Brain microvascular endothelial cell (primary cell): ENCODE measurements at places on chromosomes 7 and 10.

DNA sequence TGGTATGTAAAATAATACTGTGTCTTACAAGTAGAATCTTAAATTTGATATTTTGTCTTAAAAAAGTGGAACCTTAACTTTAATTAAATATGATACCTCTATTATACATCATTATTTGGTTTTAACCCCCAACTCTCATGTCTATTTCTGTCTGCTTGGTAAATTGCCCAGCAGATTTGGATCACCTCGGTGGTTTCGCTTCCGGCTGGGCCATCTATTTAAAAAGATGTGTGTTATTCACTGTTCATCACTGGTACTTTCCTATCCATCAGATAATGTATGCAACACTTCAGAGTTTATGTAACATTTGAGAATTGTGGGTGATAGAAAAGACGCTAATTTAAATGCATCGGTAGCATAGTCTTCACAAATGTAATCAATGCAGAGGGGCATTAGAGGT lies 119.7 kb downstream of the SND1 start:
- no peak for DNase-seq

- peak; percentile 47 for DNase-seq
Measured at GRCh38 chr10:12656518-12657142, 307.3 kb downstream of the CAMK1D start.

- DNase-seq, result peak; percentile 18
Measured at GRCh38 chr7:155356323-155357105, 58.8 kb downstream of the INSIG1 start.

DNA sequence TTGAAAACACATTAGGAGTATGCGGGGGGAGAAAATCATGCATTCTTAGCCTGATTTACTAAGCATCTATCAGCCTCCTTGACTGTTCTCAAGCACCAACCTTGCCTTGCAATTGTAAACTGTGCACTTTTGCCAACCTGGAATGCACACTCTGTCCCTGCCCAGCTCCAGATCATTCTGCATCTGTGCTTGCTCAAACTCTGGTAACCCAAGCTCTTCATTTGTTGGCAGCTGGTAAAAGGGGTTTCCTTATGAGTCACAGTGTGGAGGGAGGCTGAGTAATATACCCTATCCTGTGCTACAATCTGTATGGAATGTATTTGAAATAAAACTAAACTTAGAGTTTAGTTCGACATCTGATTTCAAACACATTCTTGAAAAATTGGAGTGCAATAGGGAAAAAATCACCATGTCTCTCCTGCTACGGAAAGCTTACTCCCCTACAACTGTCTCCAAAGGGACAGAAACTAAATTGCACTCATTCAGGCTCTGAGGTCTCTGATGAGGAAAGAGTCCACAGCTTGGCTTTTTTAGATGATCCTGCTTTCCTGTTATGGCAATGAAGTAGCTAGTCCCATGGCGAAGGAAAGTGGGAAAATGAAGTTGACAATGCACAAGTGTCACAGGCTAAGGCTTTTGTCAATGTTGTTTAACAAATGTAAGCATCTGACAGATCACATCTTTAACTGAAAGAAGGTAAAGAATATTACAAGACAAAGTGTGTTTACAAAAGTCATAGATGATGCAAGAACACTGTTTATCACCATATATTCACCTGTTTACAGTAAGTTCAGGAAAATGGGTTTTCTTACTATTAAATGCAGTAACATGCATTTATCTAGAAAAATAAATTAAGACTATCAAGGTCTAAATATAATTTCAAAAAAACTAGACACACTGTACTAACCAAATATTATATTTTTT lies 61.9 kb downstream of the TES start:
- DNase-seq, result peak; percentile 93

DNA sequence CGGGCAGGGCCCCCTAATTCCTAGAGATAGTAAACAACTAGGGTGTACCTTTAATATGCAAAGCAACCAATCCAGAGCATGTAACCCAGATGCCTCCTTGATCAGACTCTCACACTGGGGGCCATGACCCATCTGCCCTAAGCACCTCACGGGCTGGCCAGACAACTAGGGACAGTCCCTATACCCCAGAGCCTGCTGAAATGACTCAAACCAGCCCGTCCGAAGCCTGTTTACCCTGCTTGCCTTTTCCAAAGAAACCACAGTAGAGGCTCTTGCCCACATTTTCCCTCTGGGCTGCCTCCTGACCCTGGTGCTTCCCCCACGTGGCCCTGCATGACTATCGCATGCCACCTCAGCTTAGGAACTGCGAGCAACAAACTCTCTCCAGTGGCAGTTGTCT lies 46.2 kb downstream of the RGS10 start:
- DNase-seq, result no peak

DNA sequence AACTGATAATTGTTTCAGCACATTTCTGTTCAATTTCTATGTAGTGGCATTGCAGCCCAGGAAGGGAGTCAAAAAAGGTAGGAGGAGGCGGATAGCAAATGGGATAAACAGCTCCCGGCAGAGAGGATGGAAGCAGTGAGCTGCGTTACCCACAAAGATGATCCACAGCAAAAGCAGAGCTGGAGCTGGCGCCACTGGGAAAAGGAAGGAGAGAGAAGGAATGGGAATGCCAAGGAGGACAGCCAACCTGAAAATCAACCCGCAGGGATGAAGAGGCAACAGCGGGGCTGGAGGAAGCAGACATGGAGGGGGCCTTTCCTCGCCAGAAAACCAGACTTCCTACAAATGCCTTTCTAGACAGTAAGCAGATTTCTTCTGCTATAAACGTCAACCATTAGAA lies 82.7 kb upstream of the ADAM12 start:
- no peak for DNase-seq

DNA sequence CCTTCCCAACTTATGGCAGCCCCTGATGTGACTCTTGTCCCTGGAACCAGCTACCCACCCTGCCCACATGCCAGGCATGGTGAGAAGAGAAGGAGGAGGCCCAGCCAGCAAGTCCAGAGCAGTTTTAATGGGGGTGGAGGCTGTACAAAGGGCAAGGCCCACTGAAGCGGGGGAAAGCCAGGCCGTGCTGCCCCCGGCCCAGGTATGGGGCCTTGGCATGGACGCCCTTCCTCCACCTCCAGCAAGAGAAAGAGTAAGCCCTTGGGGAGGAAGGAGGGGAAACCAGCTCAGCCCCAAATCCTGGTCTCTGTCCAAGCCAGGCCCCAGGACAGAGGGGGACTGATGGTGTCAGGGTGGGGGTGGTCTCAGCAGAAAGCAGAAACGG lies 7.0 kb downstream of the NFKB2 start:
- no peak for DNase-seq

DNA sequence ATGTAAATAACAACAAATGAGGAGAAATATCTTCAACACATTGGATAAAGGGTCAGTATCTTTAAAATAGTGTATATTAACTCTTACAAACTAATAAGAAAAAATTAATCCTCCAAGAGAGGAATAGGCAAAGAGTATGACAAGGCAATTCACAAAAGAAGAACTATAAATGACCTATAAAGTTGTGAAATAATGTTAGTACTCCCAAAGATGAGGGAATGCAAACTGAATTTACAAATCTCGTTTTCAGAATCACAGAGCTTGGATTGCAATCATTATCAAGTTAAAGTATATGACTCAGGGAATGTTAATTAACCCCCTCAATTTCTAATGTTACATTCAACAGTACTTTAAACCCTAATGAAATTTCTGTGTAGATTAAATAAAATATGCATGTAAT lies 87.3 kb upstream of the TARP start:
- no peak for DNase-seq

GRCh38 chr10:113867904-113868303 lies 13.4 kb downstream of the NHLRC2 start:
- no peak for DNase-seq

DNA sequence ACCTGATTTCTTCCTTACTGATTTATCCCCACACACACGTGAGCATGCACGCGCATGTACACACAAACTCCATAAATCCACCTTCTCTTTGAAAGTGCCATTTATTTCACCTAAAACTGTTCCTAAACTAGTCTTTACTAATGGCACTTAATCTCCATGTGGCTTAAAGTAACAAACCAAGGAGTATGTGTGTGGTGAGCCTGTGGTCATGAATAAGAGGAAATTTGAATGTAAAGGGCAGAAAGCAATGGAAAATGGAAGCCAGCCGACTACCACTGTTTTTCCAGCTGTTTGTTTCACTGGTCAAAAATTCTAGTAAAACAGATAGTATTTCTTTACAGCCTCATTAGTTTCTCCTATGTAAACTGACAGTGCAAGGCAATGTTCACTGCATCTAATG lies 23.8 kb downstream of the SEMA3C start:
- no peak for DNase-seq

DNA sequence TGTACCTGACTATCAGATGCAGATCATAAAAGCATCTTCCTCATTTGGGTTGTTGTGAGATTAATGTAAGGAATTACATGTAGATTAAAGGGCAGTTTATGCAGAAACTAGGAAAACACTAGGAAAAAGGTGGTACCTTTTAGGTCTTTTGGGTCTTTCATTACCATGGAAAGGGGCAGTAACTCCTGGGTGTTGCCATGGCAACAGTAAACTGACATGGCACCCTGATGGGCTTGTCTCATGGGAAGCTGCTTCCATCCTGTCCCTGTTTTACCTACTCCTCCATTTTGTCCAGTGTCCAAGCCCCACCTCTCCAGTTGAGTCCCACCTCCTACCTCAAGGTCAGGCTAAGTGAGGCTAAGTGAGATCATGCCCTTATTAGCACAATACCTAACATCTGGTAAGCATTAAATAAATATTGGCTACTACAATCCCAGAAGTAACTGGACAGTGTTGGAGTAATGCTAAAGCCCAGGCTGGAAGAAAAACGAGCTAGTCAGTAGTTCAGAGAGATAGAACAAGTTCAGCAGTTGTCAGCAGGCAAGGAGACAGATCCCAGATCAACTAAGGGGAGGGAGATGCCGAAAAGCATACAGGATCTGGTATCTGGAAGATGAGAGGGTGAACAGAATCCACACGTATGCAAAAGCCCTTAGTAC lies 240.0 kb upstream of the AUTS2 start:
- no peak for DNase-seq

DNA sequence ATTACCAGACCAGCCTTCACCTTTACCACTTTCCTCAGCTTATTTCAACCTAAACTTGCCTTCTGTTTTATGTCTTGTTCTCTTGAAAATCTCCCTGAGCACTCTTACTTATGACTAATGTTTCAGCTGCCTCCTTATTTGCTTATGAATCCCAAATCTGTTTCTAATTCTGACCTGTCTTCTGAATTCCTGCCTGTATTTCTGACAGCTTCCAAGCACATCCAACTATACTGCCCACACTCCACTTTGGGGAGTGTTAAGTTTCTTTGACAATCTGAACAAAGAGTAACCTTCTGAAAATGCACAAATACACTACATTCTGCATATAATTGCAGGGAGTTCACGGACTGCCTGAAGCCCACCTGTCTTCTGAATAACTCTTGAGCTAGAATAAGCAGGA lies 48.7 kb downstream of the ARMC3 start:
- DNase-seq, result no peak

DNA sequence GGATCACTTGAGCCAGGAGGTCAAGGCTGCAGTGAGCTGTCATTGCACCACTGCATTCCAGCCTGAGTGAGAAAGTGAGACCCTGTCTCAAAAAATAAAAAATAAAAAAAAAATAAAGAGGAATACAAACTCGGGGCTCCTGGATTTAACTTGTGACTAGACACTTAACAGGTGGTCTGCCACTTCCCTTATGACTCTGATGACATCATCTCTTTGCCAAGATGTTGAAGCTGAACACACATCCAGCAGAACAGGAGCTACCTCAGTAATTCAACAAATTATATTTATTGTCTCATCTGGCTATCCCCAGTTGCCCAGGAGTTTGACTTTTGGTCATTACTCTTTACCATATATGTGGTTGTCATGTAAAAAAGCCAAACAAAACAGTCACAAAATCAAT lies 35.3 kb downstream of the NEUROD6 start:
- DNase-seq, result no peak

GRCh38 chr7:26292768-26293560 lies 1.3 kb downstream of the SNX10 start:
- no peak for DNase-seq

- DNase-seq, result no peak
Measured at GRCh38 chr7:1631678-1632077, 38.4 kb upstream of the ELFN1 start.

GRCh38 chr7:114574384-114574783 lies 159.8 kb downstream of the FOXP2 start:
- DNase-seq, result no peak

GRCh38 chr7:73633323-73633722 lies 9.0 kb upstream of the MLXIPL start:
- no peak for DNase-seq

- DNase-seq, result no peak
Measured at GRCh38 chr7:158285383-158285770, 302.2 kb downstream of the PTPRN2 start.

GRCh38 chr10:127932521-127933270 lies 25.8 kb downstream of the PTPRE start:
- no peak for DNase-seq

GRCh38 chr10:14781763-14782162 lies 7.1 kb upstream of the FAM107B start:
- no peak for DNase-seq

- DNase-seq, result peak; percentile 54
Measured at GRCh38 chr10:101031796-101032636, 982 bp downstream of the SFXN3 start.

GRCh38 chr7:90345595-90346335 lies 751 bp upstream of the GTPBP10 start:
- peak; percentile 7 for DNase-seq

GRCh38 chr10:288316-289200 lies 153.3 kb downstream of the ZMYND11 start:
- DNase-seq, result no peak

- no peak for DNase-seq
Measured at GRCh38 chr10:30398193-30398592, 35.8 kb upstream of the MAP3K8 start.

- peak; percentile 77 for DNase-seq
Measured at GRCh38 chr7:92717993-92718716, 118.2 kb downstream of the CDK6 start.

DNA sequence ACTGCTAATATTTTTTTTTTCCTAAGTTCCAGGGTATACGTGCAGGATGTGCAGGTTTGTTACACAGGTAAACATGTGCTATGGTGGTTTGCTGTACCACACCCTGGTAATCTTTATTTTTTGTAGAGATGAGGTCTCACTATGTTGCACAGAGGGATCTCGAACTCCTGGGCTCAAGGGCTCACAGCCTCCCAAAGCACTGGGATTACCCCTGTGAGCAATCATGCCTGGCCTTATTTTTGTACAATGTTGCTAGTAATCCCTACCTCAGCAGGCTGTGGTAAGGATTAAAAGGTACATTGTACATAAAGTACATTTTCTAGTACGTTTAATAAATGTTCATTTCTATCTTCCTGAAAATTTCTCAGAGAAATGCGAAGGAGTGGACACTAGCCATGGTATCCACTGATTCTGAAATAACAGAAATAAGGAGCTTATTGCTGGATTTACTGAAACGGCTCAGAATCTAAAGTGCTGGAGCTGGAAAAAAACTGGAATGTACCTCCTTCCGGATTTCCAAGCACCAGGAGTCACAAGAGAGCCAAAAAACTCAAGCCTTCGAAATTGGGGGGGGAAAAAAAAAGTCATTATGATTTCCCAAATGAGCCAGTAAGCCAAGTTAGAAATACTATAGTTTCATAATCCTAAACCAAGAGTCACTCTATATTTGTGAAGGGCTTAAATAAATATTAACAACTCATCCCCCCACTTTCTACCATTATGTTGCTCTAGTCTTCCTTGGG lies 69.6 kb downstream of the NT5C2 start:
- DNase-seq, result no peak

- no peak for DNase-seq
Measured at GRCh38 chr7:120984406-120984805, 4.1 kb upstream of the CPED1 start.
